Stimulated activated CD4-positive, alpha-beta T cell treated with anti-CD3 and anti-CD28 coated beads, Interleukin-12 subunit alpha, Interleukin-12 subunit beta, amount 100 ng/mL, for 48 hours (primary cell): ENCODE measurements at places on chromosomes 11 and 22.

- no peak for DNase-seq
These were observed 21.6 kb downstream of the RTN4R start for GRCh38 chr22:20246368-20247009.

GRCh38 chr11:70040869-70041501 is 37.1 kb upstream of the ANO1 start:
- DNase-seq: no peak

- no peak for DNase-seq
These were observed 1065.2 kb downstream of the JRKL start for GRCh38 chr11:97454988-97455387.

DNA sequence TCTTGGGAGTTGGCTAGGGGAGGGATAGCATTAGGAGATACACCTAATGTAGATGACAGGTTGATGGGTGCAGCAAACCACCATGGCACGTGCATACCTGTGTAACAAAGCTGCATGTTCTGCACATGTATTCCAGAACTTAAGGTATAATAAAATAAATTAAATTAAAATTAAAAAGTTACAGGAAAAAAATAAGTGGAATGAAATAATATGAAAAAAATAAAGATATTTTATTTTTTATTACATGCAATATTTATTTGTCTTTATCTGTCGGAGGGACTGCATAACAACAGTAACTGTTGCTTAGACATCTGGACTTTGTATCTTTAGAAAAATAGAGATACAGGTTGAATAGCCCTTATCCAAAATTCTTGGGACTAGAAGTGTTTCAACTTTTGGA is 597.4 kb upstream of the CCDC179 start:
- no peak for DNase-seq

DNA sequence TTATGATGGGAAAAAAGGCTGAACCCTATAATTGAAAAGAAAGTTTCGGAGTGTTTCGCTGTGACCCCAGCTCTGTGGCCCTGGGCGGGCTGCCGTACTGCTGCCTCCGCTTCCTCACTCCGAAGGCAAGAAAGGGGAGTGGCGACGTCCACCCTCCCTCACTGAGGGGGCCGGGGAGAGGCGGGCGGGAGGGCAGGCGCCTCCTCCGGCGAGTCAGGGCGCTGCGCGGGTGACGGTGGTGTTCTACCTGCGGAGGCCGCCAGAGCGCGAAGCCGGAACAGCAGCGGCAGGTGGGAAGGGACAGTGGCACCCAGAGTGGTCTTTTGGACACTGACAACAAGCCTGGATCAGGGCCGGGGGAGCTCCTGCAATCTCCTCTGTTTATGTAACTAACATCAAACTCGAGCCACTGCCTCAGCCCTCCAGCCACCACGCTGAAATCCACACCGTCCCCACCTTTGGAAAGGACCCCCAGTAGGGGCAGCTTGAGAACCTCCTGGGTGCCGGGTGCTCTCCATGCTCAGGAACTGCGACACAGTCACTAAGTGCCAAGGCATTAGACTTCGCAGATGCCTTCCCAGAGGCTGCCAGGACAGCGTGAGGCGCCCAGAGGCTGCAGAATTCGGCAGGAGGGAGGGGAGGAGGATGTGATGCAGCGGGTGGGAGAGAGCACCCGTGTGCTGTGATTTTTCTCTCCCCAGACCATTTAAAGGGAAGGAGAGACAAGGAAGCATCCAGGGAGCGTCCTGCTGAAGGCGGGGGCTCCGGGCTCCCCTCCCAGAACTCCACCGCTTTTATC is 25.5 kb downstream of the BID start:
- DNase-seq: no peak

DNA sequence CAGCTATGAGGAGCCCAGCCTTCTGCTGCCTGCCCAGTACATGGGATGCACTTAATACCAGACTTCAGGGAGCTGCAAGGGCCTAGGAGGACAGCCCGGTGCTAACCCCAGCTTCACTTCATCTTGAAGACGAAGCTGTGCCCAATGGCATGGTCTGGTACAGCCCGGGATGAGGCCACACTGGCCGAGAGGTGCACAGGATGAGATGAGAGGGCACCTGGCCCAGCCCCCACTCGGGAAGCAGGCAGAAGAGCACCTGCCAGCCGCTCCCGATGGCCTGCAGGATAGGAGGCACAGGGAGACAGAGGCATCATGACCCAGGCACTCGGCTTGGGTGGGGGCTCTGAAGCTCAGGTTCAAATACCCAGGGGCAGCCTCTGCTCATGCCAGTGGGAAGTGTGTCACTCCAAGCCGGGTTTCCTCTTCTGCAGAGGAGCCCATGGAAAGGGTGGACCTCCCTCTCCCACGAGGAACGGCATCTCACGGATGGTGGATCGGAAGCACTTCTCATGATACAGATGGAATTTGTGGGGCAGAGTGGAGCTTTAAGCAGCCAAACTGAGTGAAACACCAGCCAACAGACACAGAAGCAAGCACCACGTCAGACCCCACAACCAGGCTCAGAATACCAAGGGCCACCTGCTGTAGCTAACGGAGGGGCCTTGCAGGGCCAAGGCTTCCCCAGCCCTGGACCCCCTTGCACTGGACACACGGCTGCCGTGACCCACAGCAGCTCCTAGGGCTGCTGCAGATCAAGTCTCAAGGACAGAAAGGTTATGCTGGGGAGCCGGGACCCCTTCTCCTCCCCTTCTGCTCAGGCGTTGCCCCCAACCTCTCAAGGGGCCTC is 875.2 kb downstream of the BRD1 start:
- DNase-seq: no peak

DNA sequence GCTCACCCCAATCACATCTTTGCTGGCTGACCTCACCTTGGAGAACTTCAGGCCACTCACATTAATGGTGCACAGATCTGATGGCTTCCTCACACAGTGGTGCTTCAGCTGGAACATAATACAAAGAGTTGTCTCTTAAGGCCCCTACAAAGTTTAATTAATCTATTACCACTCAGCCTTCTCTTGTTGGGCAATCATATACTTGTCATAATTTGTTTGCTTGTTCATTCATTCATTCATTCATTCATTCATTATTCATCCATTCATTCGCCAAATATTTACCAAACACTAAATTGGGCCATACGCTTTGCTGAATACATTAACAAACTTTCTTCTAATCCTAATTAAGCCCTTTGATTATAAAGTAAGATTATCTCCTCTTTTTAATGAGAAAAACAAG is 15.1 kb downstream of the XRRA1 start:
- no peak for DNase-seq

- DNase-seq: no peak
These were observed 93.2 kb downstream of the RELT start for GRCh38 chr11:73469401-73469800.

- no peak for DNase-seq
These were observed 7.7 kb upstream of the NEAT1 start for GRCh38 chr11:65414776-65415498.

DNA sequence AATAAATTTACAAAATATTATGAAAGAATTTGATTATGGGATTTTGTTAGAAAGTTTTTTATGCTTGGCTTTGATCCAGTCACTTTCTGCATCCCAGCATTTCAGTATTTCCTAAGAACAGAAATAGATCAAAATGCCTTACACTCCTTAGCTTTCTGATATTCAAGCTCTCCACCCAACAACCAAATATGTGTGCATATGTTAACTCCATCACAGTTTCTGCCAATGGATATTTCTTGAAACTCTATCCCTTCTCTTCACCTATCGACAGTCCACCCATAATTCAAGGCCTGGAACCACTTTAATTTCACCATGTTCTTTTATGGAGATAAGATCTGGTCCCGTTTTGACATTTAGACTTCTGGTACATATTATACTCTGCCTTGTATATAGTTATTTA is 565.0 kb downstream of the LRRC4C start:
- DNase-seq: no peak

DNA sequence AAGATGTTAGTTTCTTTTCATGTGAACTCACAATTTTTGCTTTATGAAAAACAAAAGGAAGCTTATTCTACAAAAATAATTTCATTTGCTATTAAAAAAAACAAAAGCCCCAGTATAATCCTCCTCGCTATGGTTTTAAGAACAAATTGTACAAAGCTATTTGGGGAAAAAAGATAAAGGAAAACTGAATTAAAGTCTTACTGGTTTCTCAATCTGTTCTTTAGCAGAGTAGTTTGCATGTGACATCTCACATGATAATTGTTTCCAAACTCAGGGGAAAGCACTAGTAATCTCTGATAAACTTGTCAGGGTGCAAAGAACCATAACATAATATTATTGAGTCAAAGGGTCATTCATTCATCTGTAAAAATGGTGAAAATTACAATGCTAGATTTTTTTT is 2.9 kb upstream of the DDI1 start:
- DNase-seq: no peak

DNA sequence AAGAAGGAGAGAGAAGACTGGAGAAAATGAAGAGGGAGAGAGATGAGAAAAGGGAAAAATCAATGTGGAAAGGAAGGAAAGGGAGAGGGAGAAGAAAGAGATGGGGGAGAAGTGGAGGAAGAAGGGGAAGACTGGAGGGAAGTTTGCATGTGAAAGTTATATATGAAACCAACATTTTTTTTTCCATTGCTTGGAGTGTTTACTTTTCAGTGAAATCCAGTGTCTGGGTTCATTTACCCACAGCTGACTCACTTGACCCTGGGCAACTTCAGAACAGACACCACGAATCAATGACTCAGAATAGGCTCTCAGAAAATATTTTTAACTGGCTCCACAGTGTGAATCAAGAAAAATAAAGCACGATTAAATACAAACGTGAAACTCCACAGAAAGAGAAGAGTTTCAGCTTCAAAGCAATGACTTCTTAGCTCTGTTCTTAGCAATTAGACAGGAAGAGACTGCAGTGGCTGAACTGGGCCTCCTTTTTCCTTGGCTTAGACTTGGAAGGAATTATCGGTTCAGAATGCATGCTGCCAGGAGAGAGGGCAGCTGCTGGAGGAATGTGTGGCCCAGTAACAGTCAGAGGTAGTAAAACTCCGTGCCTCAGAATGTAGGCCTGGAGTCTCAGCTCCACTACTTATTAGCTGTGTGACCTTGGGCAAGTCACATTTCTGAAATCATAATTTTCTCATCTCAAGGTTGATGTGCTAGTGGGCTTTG is 237.5 kb downstream of the MIAT start:
- DNase-seq: no peak

- DNase-seq: no peak
These were observed 820.4 kb downstream of the LUZP2 start for GRCh38 chr11:25317216-25317615.

DNA sequence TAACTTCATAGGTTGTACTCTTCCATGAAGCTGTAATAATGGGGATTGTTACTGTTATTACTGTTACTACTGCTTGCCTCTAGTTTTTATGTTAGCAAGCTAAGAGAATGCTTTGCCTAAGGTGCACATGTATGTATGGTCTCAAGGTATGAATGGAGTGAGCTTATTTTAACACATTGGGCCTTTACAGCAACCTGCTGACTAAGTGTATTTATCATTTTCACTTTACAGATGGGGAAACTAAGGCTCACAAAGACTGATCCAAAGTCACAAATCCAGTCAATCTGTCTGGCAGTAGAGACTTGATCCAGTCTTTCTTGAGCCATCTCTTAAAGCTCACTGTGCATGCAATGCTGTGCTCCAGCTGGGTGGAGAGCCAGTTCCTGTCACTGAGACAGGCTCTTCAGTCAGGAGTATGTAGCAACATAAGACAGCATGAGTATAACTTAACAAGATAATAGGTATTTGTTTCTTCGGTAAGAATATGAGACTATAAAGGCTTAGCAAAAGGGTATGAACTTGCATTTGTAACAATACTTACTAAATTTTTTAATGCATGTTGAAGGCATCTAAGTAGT is 66.5 kb downstream of the PPP2R1B start:
- DNase-seq: no peak

GRCh38 chr22:18101536-18101935 is 9.1 kb upstream of the TUBA8 start:
- DNase-seq: no peak
